ENCODE measurements at places on chromosomes 16 and 17.

DNA sequence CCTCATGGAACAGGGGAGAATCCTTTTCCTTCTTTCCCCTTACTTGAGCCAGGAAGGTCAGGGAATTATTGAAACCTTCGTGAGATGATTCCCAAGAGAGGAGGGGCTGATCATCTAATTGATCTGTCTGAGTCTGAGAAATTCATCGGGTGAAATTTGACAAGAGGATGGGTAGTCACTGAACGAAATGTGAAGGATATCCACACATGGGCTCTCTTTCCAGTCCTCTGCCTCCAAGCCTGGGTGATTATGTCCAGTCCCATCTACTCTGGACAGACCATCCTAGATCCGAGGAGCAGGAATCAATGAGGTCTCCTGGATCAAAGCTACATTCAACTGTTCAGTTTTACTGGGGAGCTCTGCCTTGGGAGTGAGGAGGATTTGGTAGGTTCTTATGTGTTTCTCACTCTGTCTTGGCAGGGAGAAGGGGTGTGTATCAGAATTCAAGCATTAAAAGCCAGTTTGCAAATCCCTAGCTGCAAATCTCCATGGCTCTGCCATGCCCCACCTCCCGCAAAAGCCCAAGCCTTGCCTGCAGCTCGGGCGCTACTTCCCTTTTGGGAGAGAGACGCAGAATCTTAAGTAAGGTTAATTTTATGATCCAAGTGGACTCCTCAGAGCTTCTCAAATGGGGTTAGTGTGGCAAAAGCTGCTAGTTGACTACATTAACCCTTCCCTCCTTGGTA is 47.1 kb upstream of the TEKT3 start:
- DNase-seq = no peak

DNA sequence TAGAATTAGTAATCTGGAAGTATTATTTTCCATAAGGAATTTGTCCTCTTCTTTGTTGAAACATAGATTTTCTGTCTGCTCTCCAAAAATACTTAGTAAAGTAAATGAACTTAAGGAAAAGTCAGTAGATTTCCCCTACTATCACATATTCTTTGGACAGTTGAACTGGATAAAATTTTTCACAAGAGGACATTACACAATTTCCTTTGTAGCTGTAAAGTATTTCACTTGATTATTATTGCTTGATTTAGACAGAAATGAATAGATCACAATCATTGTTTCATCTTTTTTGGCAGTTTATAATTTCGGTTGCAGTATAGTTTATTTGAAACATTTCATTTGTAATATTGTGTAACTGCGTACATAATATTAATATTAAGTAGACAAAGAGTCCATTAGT is 12.5 kb downstream of the CYB5B start:
- DNase-seq = no peak

DNA sequence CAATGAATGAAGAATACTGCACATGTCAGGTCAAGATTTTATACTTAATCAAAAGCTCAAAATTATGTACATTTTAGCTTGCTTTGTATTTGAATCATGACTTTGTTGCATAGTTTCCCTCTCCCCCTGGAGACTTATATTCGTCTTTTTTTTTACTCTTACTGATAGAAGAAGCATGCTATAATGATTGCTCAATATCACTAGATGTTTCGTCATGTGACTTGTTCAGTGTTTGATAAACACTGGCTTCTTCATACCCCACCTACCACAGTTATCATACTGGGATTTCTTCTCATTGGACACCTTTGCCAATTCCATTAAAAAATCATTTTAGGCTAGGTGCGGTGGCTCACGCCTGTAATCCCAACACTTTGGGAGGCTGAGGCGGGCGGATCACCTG is 148.7 kb downstream of the FTO start:
- DNase-seq = no peak

- no peak for DNase-seq
Measured at GRCh38 chr16:69064764-69065313, 40.6 kb upstream of the HAS3 start.

DNA sequence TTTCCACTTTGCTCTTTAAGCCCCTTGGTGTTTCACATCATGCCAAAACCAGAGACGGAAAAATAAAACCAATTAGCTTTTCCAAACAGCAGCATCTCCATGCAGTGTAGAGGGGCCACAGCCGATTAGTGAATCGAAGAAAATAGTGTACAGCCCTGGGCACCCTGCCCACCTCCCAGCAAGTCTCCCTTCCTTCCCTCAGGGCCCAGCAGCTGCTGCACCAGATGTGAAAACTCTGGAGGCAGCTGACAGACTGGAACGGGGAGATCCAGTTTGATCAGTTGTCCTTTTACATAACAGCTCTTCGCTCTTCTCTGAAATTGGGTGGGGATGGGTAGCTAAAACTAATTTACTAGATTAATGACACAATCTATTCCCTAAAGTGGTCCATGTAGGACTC is 19.3 kb downstream of the TMEM11 start:
- DNase-seq = no peak

GRCh38 chr17:11950771-11951519 is 46.3 kb downstream of the ZNF18 start:
- no peak for DNase-seq

GRCh38 chr16:19691161-19691711 is 26.8 kb downstream of the KNOP1 start:
- no peak for DNase-seq

- DNase-seq = no peak
Measured at GRCh38 chr16:77208382-77208781, 9.2 kb downstream of the SYCE1L start.

GRCh38 chr17:8154608-8155155 is 2.5 kb upstream of the PER1 start:
- DNase-seq = no peak

DNA sequence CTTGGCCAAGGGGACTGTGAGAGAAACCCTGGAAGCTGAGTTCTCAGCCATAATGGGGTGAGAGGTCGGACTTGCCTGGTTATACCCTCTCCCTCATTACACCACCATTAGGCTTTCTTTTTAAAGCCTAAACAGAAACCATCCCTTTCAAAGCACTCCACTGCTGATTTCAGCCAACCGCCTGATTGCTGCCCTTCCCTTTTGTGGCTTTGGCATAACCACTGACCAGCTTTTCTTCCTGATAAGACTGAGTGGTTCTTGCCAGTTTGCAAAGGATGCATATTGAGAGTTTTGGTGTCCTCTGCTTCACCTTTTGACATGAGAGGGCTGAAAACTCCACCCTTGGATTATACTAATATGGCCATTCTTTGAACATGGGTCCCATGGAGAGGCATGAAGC is 308.2 kb upstream of the GOT2 start:
- DNase-seq = no peak

All from GM19239 (cell line).